ENCODE measurements at places on chromosomes 7 and 10. TPM values are rescaled to one million over a fixed set of nuclear protein-coding genes. Genes with fewer than 3 reads are reported as not detected.

AUTS2 gene
- 104 TPM for polyA plus RNA-seq

COL13A1 gene
- 32.0 TPM for polyA plus RNA-seq

OPALIN gene
- polyA plus RNA-seq, result not detected

NPTX2 gene
- 5.7 TPM for polyA plus RNA-seq

SVOPL gene
- polyA plus RNA-seq, result 3.9 TPM

CTAGE8 gene
- 4.8 TPM for polyA plus RNA-seq

GPR26 gene
- 0.05 TPM for polyA plus RNA-seq

LRRC61 gene
- 33.8 TPM for polyA plus RNA-seq

TNRC18 gene
- 130 TPM for polyA plus RNA-seq

MINDY4 gene
- polyA plus RNA-seq, result 10.2 TPM

CAMK1D gene
- 10.5 TPM for polyA plus RNA-seq

Measured in left renal cortex interstitium (tissue), 4 donors.